ENCODE measurements at places on chromosomes 13 and 19. TPM values are rescaled to one million over a fixed set of nuclear protein-coding genes. Genes with fewer than 3 reads are reported as not detected.

The IFNL1 gene
- not detected for total RNA-seq

The SAE1 gene
- total RNA-seq, result 172 TPM

The URAD gene
- total RNA-seq, result not detected

The NKPD1 gene
- total RNA-seq, result not detected

The SELENOV gene
- total RNA-seq, result not detected

The MISP3 gene
- total RNA-seq, result 0.82 TPM

The PRR12 gene
- 10.9 TPM for total RNA-seq

The ZNF681 gene
- 1.9 TPM for total RNA-seq

The ZNF888 gene
- total RNA-seq, result 2.7 TPM

The IRF3 gene
- 125 TPM for total RNA-seq

The GRK1 gene
- total RNA-seq, result not detected

The GPR12 gene
- total RNA-seq, result not detected

The SIGLEC9 gene
- not detected for total RNA-seq

The ZFR2 gene
- not detected for total RNA-seq

The COX6B2 gene
- 0.08 TPM for total RNA-seq

The ZSWIM9 gene
- 2.4 TPM for total RNA-seq

The ITGBL1 gene
- not detected for total RNA-seq

The DZIP1 gene
- total RNA-seq, result 63.3 TPM

The FCGBP gene
- 0.19 TPM for total RNA-seq

The ZNF611 gene
- total RNA-seq, result 7.4 TPM

The SPACA4 gene
- not detected for total RNA-seq

The CXCL17 gene
- total RNA-seq, result not detected

The VSIG10L gene
- total RNA-seq, result 1.4 TPM

The RNF17 gene
- 0.37 TPM for total RNA-seq

The PSG1 gene
- total RNA-seq, result not detected

The SYMPK gene
- 75.3 TPM for total RNA-seq

The GRIK5 gene
- total RNA-seq, result 0.23 TPM

The KLK1 gene
- not detected for total RNA-seq

The PEG3 gene
- total RNA-seq, result 0.26 TPM

The SUGP1 gene
- total RNA-seq, result 63.9 TPM

The PLIN5 gene
- total RNA-seq, result 1.4 TPM

The UBE2S gene
- 1,207 TPM for total RNA-seq

The CEACAM1 gene
- total RNA-seq, result 0.30 TPM

The HOMER3 gene
- 104 TPM for total RNA-seq

The MBD3L2 gene
- total RNA-seq, result not detected

The ELSPBP1 gene
- not detected for total RNA-seq

The B3GNT3 gene
- total RNA-seq, result not detected

The NUCB1 gene
- 199 TPM for total RNA-seq

Measured in A375 (cell line).